Ascending aorta (tissue), 2 donors: ENCODE measurements at places on chromosomes 1 and 21.

DNA sequence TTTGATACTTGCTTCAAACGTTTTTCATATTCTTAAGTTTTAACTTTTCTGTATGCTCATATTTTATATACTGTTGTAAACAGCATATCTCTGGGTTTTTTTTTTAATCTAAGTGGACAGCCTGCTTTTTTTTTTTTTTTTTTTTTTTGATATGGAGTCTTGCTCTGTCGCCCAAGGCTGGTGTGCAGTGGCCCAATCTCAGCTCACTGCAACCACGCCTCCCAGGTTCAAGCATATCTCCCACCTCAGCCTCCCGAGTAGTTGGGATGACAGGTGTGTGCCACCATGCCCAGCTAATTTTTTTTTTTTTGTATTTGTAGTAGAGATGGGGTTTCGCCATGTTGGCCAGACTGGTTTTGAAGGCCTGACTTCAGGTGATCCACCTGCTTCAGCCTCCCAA is 1.2 kb downstream of the TBCE start:
- DNase-seq: no peak

DNA sequence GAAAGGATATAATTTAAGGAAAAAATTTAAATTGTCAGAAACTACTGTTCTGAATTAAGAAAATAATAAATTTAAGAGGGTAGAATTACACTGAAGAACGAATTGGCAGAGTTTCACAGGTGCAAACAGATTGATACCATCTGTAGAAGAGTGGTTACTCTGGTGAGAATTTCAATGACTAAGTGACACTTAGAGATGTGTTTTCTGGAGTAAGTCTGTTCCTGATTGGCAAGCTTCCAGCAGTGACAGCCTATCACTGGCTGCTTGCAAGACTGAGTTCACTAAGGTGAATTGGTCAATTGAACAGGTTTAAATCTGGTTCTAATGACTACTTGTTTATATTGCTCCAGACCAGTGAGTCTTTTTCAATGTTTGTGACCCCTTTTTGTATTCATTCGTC is 838.2 kb upstream of the RGS18 start:
- no peak for DNase-seq

- no peak for DNase-seq
Measured at GRCh38 chr1:184486761-184487445, 100.1 kb downstream of the C1orf21 start.

- no peak for DNase-seq
Measured at GRCh38 chr1:63984257-63984929, 210.6 kb downstream of the ROR1 start.

- DNase-seq: no peak
Measured at GRCh38 chr1:89606227-89606980, 26.5 kb upstream of the LRRC8C start.

- no peak for DNase-seq
Measured at GRCh38 chr1:53658489-53659230, 80.3 kb downstream of the GLIS1 start.

DNA sequence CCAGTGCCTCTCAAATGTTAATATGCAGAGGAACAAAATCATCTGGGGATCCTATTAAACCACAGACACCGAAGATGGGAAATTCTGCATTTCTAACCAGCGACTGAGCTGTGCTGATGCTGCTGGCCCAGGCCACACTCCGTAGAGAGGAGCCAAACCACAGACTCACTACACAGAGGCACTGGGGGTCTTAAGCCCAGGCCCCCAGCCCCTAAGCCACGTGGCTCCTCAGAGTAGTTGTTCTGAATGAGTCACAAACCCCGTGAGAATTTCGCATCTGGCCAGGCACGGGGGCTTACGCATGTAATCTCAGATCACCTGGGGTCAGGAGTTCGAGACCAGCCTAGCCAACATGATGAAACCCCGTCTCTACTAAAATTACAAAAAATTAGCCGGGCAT is 2.8 kb upstream of the CELA2A start:
- no peak for DNase-seq

DNA sequence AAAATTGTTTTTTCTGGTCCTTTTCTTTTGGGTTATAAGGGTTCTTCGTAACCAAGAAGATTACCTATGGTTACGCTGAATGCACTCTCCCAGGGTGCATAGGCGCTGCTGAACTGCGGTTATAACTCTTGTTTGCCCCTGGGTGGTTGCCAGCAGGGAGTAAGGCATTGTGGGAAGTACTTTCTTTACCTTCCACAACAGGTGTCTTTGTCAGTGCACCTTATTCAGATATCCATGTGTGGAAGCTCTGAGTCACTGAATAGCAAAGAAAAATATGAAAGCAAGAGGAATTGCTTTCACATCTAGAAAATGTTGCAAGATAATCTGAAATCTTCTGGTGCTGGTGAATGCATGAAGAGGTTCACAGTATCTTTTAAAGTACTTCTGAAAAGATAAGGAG is 124.4 kb upstream of the CACYBP start:
- no peak for DNase-seq

GRCh38 chr1:243620096-243620495 is 229.9 kb downstream of the AKT3 start:
- DNase-seq: no peak

GRCh38 chr1:54574158-54574778 is 26.2 kb downstream of the ACOT11 start:
- no peak for DNase-seq

DNA sequence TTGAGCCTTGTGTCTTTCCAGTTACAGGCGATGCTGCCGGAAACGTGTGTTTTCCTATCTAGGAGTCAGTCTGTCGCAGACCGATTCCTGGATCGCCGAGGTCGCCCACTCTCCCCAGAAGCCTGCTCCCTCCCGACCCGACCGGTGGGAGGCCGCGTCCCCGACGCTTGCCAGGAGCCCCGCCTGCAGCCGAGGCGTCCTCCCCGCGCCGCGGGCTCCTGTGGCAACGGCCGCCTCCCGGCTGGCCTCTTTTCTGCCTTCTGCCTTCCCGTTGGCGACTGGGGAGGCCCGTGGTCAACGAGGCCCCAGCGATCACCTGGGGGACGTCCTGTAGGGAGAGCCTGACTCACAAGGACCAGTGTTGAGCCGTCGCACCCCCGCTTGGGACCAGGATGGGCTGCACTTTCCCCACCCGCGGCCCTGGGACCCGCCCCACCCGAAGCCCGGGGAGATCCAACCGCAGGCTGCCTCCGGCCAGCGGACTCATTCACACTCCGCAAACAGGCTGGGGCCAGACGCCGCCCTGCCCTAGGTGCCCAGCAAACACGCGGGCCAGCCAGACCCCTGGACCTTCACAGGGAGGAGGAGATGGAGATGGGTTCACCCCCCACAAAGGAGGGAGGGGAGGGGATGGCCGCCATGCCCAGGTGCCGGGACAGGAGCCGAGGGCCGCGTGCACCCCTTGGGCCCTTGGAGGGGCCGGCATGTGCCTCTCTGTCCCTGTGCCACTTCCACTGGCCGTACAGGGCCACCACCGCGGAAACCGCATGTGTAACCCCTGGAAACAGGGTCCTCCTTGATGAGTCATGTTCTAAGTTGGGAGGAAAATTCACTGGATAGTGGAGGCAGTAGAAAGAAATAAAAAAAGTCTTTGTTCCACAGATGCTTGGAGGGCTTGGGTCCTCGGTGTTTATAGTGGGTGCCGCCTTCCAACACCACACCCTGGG is 7.2 kb upstream of the COL6A1 start:
- DNase-seq: peak; percentile 87

DNA sequence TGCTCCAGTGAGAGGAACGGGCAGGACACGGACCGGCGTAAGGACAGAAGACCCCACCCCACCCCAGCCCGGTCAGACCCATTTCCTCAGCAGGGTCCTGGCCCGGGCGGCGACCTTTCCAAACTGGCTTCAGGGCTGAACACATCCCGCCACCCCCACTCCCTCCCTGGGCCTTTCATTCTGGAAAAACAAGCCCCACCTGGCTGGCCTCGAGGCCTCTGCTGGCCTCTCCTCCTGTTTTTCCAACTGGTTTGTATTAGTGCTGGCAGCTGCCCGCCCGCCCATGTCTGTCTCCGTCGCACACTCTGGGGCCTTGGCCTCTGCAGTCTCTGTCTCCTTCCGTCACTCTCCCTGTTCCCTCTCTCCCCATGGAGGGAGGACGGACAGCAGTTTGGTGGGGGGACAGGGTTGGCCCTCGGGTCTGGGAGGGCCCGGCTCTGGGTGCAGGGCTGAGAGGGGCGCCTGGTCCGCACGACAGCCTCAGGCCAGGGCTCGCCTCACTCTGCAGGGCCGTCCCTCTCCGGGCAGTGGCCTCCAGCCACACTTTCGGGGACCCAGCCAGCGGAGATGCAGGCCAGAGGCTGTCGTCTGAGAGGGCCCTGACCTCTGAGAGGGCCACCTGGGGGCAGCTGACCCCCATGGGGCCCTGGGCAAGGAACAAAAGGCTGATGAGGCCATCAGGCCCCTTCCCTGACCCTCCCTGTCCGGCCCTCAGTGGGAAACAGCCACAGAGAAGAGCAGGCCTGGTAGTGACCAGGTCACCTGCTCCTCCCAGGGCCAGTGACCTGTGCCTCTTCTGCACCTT is 1.5 kb upstream of the MXRA8 start:
- no peak for DNase-seq

GRCh38 chr1:7732331-7732730 is 38.8 kb upstream of the VAMP3 start:
- DNase-seq: no peak

- DNase-seq: peak; percentile 94
Measured at GRCh38 chr1:226083302-226084101, 21.0 kb downstream of the H3-3A start.

DNA sequence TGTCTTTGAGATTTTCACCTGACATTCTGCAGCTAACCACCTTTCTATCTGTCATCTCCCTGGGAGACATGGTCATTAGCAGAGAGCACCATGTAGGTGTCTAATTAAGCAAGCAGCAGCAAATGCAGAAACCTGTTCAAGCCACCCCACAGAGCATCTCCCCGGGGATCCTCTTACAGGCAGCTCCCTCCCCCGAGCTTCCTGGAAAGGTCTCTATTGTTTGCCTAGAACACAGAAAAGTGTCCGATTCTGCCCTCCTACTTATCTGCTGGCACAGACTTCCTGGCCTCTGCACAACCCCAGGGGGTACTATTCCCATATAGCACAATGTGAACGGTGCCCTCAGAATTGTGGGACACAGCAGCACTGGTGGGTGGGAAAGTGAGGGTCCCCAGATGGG is 46.1 kb downstream of the PLEKHA6 start:
- DNase-seq: no peak

DNA sequence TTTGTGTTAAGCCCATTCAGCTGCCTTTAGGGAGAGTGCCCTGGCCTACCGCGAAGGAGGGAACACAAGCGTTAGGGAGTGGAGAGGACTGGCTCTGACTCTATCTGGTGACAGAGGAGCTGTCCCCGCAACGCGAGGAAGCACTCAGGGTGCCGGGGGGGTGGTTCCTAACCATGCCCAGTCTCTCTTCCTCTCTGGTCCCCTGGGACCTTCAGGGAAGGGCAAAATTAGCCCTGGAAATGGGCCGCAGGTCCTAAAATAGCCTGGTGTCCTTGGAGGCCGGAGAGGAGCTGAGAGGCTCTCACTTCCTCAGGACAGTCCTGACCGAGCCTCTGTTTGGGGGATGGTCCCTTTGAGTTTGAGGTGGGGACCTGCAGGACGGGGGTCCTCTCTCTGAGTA is 5.8 kb downstream of the SLC45A1 start:
- DNase-seq: peak; percentile 91

DNA sequence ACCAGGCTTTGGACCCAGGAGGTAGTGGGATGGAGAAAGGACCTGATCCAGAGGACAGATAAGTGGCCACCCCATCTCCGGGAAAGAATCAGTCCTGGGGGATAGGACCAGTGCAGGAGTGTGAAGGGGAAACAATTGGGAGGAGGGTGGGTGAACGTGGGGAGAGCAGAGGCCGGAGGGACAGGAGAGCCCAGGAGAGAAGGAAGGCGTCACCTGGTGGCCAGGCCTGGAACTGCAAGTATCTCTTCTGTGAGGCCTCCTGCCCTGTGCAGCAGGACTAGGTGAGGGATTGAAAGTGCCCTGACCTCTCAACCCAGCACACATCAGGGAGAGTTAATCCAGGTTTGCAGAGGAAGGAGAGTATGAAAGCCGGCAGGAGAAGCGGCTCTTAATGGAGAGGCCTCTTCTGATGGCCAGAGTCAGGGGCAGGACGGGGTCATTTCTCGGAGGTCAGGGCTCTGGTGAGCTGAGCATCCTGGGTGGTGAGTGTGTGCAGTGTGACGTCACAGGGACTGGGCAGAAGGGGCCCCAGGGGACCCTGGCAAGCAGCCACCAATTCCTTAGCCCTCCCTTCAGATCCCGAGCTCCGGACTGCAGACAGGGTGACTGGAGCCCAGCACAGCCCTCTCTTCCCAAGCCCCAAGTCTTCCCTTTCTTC is 9.2 kb upstream of the LAD1 start:
- DNase-seq: no peak
